Activated CD4-positive, alpha-beta T cell treated with anti-CD3 and anti-CD28 coated beads, Interleukin-2, amount 10 ng/mL, durations not matched to agents 24 days and 14 days (primary cell): ENCODE measurements at places on chromosomes 3 and 15.

DNA sequence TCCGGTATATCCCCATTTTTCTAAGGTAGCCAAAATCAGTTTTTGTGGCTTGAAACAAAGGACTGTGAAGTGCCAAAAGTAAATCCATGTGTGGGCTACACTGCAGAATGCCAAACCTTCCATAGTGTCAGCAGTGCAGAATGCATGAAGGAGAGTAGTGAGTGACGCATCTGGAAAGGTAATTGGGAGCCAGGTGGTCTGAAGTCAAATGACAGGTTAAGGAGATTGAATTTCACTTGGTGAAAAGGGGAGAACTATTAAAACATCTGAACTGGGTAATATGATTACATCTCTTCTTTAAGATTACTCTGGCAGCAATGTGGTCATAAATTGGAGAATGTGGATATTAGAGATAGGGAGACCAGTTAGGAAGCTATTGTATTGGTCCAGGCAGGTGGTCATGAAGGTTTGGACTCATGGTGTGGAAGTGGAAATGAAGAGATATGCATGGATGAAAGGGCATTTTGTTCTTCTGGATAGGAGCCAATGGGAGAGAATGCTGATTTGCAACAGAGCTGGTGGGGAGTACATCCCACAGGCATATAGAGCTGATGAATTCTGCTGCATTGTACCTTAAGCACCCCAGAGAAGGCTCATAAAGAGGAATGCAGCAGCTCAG is 118.2 kb downstream of the ECT2 start:
- no peak for DNase-seq

DNA sequence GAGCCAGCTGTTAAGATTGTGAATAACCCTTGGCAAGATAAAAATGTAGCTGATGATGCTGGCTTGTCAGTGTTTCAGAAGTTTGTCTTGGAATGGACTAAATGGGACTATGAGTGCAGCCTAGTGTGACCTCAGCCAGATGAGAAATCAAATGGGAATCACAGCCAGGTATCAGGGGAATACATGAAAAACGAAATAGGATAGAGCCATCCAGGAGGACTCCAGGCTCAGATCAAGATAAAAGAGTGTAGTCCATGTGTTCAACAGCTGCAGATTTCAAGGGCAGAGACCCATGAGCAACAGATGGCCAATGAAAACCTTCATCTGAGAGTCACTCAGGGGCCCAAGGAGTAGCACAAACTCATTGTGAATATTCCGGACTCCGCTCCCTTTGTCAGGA is 1080.9 kb upstream of the CADM2 start:
- no peak for DNase-seq

GRCh38 chr3:16802389-16802788 is 82.4 kb upstream of the PLCL2 start:
- DNase-seq = no peak

- no peak for DNase-seq
Observed at GRCh38 chr3:161548301-161548700, 51.7 kb downstream of the OTOL1 start.

DNA sequence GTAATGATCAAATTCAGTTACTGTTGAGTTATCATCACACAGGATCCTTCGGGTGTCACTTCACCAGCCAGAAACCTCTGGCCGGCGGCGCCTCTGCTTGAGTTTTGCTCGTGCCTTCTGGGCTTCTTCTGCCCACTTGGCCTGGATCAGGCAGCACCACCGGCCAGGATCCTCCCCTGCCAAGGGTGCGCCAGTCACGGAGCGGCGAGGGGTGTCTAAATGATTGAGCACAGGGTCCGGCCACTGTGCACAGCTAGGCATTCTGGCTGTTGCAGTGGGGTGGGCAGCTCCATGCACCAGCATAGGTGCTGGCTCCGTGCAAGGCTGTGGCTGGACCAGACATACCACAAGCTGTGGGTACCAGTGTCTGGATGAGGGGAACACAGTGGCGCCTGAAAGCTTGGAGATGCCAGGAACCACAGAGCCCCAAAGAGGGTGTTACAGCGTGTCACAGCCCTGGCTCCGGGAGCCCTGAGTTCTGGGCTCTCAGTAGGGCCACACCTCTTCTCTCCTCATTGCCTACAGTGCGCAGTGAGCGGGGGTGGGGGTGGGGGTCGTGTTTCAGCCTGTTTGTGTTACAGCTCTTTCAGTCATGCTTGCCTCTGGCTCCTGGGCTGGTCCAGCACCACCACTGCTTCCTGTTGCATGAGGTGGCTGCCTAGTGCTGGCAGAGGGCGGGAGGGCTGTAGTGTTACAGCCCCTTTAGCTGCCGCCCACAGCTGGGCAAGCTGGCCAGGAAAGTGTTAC is 169.4 kb downstream of the FNDC3B start:
- DNase-seq = no peak

GRCh38 chr15:83767741-83768140 is 113.8 kb downstream of the ADAMTSL3 start:
- no peak for DNase-seq

GRCh38 chr3:188367678-188368077 is 213.7 kb downstream of the LPP start:
- no peak for DNase-seq

DNA sequence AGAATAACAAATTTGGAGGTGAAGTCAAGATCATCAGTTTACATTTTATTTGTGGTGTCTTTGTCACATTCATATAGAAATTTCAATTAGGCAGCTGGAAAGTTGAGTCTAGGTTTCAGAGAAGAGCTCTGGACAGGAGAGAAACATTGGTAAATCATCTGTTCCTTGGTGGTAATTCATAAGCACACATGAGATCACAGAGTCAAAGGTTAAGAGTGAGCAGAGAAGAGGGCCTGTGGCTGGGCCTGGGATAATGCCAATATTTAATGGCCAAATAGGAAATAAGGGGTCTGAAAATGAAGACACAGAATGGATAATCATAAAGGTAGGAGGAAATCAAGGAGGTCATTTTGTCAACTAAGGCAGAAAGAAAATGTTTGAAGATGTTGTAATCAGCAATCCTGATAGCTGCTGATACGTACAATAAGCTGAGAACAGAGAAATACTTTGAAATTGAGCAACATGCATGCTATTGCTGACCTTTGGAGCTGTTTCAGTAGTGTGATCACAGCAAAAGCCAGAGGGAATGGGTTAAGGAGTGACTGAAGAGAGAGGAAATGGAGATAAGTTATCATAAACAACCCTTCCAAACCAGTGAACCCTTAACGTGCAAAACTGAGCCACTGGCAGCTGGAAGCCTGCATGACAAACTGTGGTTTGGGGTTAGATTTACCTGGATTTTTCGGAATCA is 692.8 kb downstream of the AGBL1 start:
- DNase-seq = no peak

- no peak for DNase-seq
Observed at GRCh38 chr15:35195649-35196048, 110.6 kb upstream of the NANOGP8 start.

- no peak for DNase-seq
Observed at GRCh38 chr3:162658003-162658402, 1161.4 kb downstream of the OTOL1 start.
